ENCODE measurements at places on chromosomes 6 and 20.

DNA sequence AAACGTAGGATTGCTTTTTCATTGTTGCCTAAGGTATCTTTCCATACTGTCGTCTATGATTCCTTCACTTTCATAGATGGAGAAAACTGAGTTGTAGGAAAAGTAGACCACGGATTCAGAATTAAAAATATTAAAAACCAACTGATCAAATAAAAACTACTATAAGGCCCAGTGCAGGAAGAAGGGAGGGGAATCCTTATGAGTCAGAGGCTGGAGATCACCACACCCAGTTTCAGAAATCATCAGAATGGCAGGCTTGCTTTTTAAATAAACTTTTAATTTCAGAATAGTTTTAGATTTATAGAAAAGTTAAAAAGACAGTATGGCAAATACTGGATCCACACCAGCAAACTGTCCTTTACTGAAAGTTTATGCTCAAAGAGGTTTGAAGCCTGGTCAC is 32.0 kb upstream of the POPDC3 start:
- DNase-seq, result no peak

DNA sequence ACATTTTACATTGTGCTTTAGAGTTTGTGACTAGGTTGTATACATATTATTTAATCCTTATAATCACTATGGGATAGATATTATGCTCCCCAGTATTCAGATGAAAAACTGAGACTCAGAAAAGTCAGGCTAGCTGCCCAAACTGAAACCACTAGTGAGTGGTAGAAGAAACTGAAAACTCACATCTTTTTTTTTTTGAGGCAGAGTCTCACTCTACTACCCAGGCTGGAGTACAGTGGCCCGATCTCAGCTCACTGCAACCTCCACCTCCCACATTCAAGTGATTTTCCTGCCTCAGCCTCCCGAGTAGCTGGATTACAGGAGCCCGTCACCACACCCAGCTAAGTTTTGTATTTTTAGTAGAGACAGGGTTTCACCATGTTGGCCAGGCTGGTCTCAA is 22.2 kb downstream of the RNF24 start:
- DNase-seq, result no peak

GRCh38 chr20:32337937-32338661 is 20.0 kb upstream of the ASXL1 start:
- DNase-seq, result no peak

GRCh38 chr6:159691133-159691962 is 1.7 kb downstream of the SOD2 start:
- peak; percentile 40 for DNase-seq

DNA sequence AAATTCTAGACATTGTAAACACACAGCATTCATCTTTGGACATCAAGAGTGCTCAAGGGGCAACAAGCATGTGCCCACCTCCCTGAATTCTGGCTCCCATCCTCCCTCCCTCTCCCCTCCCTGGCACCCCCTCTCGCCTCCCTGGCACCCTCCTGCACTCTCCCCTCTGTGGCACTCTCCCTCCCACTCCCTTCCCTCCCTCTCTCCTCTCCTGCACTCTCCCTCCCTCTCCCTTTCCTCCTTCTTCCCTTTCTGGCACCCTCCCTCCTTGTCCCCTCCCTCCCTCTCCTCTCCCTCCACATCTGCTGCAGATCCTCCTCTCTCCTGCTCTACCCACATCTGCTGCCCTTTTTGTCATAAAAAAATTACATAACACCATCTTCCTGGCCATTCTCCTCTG is 113.0 kb upstream of the SLC22A23 start:
- DNase-seq, result no peak

- DNase-seq, result no peak
These were observed 37.2 kb downstream of the TRMT6 start for GRCh38 chr20:5913166-5913565.

DNA sequence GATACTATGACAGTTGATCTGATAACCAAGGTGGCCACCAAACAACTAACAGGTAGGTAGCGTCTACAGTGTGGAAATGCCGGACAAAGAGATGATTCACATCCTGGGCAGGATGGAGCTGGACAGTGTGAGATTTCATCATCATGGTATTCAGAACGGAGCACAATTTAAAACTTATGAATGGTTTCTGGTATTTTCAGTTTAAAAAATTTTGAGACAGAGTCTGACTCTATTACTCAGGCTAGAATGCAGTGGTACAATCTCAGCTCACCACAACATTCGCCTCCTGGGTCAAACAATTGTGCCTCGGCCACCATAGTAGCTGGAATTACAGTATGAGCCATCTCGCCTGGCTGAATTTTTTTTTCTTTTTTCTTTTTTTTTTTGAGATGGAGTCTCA is 43.8 kb downstream of the CEP57L1 start:
- DNase-seq, result peak; percentile 4

DNA sequence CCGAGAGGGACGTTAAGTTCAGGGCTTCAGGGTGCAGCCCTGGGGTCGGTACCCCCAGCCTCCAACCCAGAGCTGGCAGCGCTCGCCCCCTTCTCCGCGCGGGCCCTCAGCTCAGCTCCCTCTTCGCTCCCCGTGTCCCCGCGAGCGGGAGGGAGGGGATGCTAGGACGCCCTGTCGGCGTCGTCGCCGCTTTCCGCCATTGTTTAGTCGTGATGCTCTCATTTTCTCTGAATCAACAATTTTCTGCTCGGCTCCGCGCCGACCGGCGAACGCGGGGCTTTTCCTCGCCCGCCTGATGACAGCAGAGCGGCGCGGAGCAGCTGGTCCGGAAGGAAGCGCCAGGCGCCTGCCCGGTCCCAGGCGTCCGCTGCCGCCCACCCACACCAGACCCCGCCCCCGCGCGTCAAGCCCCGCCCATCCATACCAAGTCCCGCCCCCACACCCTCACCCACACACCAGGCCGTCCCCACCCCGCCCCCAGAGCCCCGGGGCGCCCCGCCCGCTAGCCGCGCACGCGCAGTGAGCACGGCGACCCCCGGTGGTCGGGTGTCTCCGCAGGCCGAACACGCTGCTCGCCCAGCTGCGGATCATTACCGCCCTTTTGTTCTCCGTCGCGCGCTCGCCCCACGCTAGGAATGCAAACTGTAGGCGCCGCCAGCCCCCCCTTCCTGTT is 50.1 kb upstream of the SLC32A1 start:
- DNase-seq, result no peak

GRCh38 chr6:108914235-108915022 is 66.2 kb downstream of the ARMC2 start:
- no peak for DNase-seq

DNA sequence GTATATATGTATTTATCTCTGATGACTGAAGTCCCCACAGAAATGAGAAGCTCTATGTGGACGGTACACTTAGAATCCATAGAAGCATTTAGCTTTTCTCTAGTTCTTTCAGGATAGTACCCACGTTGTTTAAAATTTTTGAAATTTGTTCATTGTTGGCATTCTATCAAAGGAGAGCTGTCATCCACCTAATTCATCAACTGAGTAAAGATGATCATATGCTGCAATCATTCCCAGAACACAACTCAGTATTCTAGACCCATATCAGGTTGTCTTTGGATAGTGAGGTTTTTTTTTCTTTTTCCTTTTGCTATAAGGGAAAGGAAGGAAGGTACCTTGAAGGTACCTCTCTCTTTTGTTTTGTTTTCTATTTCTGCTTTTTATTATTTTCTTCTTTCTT is 9.3 kb downstream of the SERAC1 start:
- no peak for DNase-seq

DNA sequence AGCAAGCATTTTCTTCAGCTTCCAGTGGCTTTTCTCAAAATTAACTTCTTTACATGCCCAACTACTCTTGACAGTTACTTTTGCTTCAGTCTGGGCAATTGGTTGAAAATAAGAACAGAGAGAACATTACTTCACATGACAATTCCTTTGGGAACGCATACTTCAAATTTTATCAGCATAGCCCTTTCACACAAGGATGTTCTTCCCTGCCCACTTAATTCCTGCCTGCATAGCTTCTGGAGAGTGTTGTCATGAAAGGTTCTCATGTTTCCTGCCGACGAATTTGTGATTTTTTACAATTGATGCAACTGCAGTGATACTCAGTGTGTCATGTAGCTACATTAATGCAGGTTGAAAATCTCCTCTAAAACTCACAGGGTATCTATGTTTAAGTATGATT is 22.0 kb upstream of the SNRNP48 start:
- no peak for DNase-seq

GRCh38 chr6:117480651-117481050 is 1.8 kb upstream of the DCBLD1 start:
- no peak for DNase-seq

DNA sequence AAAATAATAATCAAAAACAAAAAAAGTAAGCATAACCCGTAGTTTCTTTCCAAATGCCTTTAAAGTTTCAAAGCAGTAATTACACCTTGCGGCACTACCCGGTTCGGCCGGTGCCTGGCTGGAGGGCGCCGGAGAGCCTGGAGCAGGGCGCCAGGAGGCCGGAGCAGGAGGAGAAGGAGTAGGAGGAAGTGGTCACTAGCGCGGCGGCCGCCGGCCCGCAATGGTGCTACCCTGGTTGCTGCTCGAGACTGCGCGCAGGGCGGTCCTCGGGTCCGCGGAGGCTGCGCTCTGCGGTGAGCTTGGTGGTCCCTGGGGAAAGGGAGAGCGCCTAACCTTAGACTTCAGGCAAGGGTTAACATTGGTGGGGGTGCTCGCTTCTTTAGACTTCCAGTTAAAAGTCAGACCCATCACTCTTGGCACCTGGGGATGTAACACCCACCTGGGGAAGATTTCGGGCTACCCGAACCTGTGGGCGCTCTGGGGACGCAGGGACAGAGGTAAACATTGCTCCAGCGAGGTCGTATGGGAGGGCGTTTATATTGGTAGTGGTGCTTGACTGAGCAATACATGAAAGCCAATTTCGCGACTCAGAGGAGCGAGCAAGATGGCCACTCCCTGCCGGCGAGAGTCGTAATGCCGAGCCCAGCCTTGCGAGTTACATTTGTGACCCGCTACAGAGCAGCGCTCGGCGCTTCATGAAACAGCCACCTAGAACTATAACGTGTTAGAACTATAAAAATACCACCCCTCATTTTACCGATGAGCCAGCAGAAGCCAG is 5.8 kb upstream of the USP45 start:
- peak; percentile 80 for DNase-seq

DNA sequence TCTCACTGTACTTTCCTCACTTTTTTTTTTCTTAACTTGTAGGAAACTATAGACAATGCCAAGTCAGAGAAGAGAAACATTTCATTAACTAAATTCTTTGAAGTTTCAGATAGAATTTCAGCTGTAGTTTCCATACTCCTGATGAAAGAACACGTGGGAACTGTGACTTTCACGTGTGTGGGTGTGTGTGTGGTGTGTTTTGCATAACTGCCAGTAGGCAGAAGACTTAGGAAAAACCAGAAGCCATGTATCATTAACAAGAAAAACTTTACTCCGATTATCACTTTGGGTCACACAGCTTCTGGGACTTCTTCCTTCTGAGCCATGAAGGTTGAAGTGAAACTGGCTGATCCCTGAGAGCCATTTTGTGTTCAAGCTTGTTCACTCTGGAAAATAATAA is 483.3 kb downstream of the TFAP2B start:
- no peak for DNase-seq

- no peak for DNase-seq
These were observed 7.5 kb downstream of the YTHDF1 start for GRCh38 chr20:63208346-63208909.

- DNase-seq, result no peak
These were observed 144.9 kb downstream of the WDR27 start for GRCh38 chr6:169556758-169557548.

DNA sequence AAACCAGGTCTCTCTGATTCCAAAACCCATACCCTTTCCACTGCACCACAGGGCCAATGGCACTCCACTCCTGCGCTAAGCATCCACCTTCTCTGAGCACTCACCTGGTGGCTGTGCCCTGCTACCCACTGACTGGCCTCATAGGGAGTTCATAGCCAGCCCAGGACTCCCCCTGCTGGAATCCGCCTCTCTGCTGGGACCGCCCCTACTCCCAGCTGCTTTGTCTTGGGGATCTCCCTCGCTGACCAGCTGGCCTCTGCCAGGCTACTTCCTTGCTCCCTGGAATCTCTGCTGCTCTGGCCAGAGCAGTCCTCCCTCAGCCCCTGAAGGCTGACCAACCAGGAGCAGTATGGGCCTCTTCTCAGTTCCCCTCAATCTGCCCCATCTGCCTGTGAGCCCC is 129.7 kb downstream of the FAXC start:
- DNase-seq, result peak; percentile 5

- DNase-seq, result peak; percentile 86
These were observed at the start of gene MAVS for GRCh38 chr20:3846740-3847428. MAVS (plus strand) TSS chr20:3846834; CDS start chr20:3854625, 7,791 bp downstream.

DNA sequence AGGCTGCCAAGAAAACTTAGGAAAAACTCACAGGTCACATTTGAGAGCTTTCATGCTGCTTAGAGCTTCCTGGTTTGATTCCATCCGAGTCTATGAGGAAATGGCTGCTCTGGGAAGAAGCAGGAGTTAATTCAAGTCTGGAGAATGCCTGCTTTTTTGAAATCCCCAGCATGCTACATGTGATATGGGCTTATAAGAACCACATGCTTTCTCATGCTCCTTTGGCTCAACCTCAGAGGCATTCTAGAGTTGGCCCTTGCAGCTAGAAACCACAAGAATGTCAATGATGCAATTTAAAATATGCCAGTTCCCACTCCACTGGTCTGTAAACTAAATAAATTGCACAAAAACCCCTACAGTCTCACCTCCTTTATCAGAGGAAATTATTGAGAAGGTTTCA is 142.9 kb upstream of the OLIG3 start:
- DNase-seq, result peak; percentile 72

DNA sequence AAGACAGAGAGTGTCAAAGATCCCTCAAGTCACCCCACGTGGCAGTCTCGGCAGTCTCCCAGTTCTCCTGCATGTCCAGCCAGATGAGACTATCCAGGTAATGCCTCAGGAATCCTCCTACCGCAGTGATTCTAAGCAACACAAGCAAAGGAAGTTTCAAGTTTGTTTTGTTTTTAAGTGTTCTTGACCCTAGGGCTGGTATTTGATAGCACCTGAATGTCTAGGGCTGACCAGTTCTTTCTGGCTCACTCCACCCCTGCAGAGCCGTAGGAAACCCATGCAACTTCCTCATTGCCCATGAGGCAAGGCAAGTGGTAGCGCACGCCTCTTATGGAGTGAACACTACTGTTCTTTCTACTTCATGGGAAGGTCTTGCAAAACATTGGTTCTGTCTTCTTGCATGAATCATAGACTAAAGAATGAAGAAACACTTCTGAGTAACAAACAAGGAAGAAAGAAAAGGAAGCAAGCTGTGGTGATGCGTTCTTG is 24.8 kb upstream of the FOXQ1 start:
- DNase-seq, result no peak

- no peak for DNase-seq
These were observed 118.3 kb upstream of the SLC22A23 start for GRCh38 chr6:3575166-3575565.

DNA sequence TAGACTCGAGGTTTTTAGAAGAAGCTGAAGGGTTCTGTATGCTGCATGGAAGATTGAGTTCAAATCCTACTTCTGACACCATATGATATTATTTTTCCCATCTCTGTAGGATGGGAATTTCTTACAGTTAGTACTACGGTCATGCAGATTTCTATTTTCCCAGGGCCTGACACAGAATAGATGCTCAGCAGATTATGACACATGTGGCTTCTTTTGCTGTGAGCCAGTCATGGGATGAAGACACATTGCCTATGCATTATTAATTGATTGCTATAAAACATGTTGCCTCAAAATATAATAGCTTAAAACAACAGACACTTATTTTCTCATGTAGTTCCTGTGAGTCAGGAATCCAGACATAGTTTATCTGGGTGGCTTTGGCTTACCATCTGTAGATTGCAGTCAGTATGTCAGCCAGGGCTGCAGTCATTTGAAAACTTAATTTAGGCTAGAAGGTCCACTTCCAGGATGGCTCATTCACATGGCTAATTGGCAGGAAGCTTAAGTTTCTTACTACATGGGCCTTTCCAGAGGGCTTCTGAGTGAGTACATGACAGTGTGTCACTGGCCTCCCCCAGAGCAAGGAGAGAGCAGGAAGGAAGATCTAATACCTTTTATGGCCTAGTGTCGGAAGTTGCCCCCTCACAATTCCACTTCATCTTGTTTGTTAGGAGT is 29.5 kb downstream of the TOP1 start:
- peak; percentile 69 for DNase-seq
